ENCODE measurements at places on chromosomes 13 and 19. TPM values are rescaled to one million over a fixed set of nuclear protein-coding genes. Genes with fewer than 3 reads are reported as not detected.

- H3K27me3 ChIP-seq, result no peaks in the 10 kb centered on the region
- H3K4me3 ChIP-seq, result no peak overlapping the region
- H3K27ac ChIP-seq, result no peak overlapping the region
Observed at GRCh38 chr13:35830850-35831450, 300.2 kb downstream of the DCLK1 start.

DNA sequence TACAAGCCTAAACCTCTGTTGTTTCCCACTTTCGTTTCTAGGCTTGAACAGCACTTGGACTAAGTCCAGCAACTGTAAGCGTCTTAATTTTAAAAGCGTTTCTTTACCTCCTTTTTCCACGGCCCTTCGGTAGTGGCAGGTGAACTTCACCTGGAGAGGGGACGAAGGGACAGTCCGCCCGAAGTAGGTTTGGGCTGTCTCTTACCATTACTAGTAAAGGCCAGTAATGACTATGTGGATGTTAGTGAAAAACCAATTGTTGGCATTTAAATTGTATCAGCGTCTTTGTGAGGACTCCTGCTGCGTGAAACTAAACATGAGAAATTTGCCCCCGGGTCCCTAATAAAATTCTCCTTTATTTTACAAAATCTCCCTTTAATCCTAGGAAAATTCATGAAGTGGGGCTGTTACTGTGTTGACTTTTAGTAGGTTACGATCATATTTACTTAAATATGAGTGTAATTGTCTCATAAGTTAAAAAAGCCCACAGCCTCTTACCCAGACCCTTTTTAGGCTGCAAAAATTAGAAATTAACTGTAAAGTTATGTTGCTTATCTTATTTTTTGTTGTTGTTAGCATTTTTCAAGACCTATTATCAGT is 983 bp downstream of the ITM2B start:
- H3K4me1 ChIP-seq, result peaks cover 35% of the 10 kb centered on the region
- H3K27me3 ChIP-seq, result no peaks in the 10 kb centered on the region
- DNase-seq, result no peak

- no peak overlapping the region for H3K27ac ChIP-seq
- no peaks in the 10 kb centered on the region for H3K27me3 ChIP-seq
- no peak for DNase-seq
- H3K4me1 ChIP-seq, result peaks cover 4% of the 10 kb centered on the region
Observed at GRCh38 chr19:11356676-11357550, 1.7 kb downstream of the PLPPR2 start.

GRCh38 chr19:45939792-45940514 is 25.4 kb upstream of the NANOS2 start:
- no peaks in the 10 kb centered on the region for H3K27me3 ChIP-seq
- no peak for DNase-seq
- H3K27ac ChIP-seq, result no peak overlapping the region
- no peaks in the 10 kb centered on the region for H3K36me3 ChIP-seq
- no peaks in the 10 kb centered on the region for H3K4me1 ChIP-seq

DNA sequence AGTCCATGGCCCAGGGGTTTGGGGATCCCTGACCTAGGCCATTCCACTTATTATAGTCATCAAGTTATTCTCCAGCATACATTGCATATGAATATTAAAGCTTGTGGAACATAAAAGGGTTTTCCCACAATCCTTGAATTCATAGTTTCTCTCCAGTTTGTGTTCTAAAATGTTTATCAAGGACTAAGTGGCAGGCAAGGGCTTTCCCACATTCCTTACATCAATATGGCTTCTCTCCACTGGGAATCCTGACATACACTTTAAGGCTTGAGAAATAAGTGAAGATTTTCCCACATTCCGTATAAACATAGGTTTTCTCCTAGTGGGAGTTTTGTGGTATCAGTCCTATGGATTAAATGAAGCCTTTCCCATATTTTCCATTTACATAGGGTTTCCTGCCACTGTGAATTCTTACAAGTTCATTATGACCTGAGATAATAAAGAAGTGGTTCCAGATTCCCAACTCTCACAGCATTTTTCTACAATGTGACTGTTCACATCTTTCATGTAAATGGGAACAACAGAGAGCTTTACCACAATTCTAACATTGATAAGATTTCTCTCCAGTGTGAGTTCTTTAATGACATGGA is 14.5 kb downstream of the ZNF426 start:
- H3K27me3 ChIP-seq, result no peaks in the 10 kb centered on the region
- no peak overlapping the region for H3K27ac ChIP-seq
- H3K4me1 ChIP-seq, result no peaks in the 10 kb centered on the region
- peaks cover 10% of the 10 kb centered on the region for H3K36me3 ChIP-seq

GRCh38 chr19:50556282-50557008 is 11.8 kb downstream of the LRRC4B start:
- H3K36me3 ChIP-seq, result no peaks in the 10 kb centered on the region
- H3K27ac ChIP-seq, result no peak overlapping the region
- H3K27me3 ChIP-seq, result peaks cover 4% of the 10 kb centered on the region
- peak; percentile 84 for DNase-seq
- H3K4me3 ChIP-seq, result peak overlapping the region; percentile 56

- no peaks in the 10 kb centered on the region for H3K27me3 ChIP-seq
- H3K4me3 ChIP-seq, result no peak overlapping the region
- H3K36me3 ChIP-seq, result no peaks in the 10 kb centered on the region
- no peak for DNase-seq
- no peak overlapping the region for H3K27ac ChIP-seq
Observed at GRCh38 chr13:44322928-44323327, 50.7 kb upstream of the SERP2 start.

DNA sequence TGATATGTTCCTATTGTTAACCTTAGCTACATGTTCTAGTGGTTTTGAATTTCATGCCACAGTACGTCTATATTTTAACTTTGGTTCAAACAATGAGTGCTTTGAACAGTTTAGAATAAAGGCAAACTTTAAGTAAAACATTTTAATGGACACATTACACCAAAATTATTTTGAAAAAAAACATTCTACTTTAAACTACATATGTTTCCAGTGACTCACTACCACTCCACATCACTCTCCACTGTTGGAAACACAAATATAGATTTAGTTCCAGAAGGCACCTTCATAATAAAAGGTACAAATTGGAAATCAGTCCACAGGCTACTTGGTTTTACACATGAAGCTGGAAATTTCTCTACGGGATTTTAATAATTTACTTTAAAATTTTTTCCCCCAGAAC is 373.5 kb downstream of the MYO16 start:
- no peak overlapping the region for H3K27ac ChIP-seq
- DNase-seq, result no peak
- H3K36me3 ChIP-seq, result no peaks in the 10 kb centered on the region
- no peaks in the 10 kb centered on the region for H3K27me3 ChIP-seq
- H3K4me3 ChIP-seq, result no peak overlapping the region
- no peaks in the 10 kb centered on the region for H3K4me1 ChIP-seq

- H3K27ac ChIP-seq, result no peak overlapping the region
- H3K4me1 ChIP-seq, result no peaks in the 10 kb centered on the region
- no peaks in the 10 kb centered on the region for H3K27me3 ChIP-seq
- no peaks in the 10 kb centered on the region for H3K36me3 ChIP-seq
Observed at GRCh38 chr13:32790731-32791130, 204.5 kb downstream of the PDS5B start.

DNA sequence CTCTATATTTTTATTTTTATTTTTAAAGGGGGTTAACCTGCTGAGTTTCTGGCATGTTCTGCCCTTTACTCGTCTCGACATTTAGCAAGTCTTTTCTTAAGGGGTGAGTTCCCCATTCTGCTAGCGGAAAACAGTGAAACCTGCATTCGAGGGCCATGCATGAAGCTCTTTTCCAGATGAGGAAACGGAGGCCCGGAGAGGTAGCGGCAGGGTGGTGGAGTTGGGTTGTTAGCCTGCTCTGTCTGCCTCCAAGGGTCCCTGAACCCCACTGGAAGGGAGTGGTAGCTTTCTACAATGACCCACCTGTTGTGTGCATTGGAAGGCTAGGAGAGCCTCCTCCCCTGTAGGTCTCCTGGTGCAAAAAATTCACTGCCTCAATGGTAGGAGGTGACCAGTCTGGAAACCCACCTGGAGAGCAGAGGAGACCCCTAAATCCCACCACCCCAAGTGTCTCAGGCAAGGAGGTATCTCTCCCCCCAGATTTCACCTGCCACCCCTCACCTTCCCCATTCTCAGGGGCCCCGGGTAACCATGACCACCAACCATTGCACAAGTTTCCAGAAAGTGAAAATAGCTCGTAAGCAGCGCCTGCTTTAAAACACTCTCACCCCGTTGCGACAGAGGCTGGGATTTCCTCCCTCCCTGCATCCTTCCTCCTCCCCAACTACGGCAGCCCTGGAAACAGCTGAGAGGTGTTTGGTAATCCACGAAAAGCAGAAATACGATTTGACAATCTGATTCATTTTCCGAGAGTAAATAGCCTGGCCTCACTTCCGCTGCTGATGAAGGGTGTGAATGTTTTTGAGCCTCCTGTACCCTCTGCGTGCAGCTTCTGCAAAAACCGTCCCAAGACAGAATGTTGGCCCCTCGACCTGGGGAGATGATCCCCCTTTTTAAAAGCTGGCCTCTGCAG is 3.5 kb downstream of the KLF2 start:
- H3K4me3 ChIP-seq, result peak overlapping the region; percentile 86
- H3K27me3 ChIP-seq, result no peaks in the 10 kb centered on the region
- peak; percentile 84 for DNase-seq
- H3K36me3 ChIP-seq, result peaks cover 30% of the 10 kb centered on the region
- peaks cover 46% of the 10 kb centered on the region for H3K4me1 ChIP-seq

DNA sequence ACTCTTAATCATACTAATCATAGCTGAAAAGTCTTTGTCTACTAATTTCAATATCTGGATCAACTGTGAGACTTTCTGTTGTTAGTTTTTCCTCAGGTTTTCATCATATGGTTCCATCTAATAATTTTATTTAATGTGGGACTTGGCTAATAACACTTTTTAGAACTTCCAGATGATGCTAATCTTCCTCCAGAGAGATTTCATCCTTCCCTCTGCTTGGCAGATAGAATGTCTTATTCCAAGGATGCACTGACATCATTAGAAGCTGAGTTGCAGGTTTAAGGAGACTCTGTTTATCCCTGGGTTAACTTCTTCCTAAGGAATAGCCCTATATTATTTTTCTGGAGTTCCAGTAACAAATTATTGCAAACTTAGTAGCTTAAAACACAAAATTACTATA is 325.6 kb downstream of the COG6 start:
- DNase-seq, result no peak
- H3K4me1 ChIP-seq, result no peaks in the 10 kb centered on the region
- H3K36me3 ChIP-seq, result no peaks in the 10 kb centered on the region
- no peaks in the 10 kb centered on the region for H3K27me3 ChIP-seq
- no peak overlapping the region for H3K27ac ChIP-seq

DNA sequence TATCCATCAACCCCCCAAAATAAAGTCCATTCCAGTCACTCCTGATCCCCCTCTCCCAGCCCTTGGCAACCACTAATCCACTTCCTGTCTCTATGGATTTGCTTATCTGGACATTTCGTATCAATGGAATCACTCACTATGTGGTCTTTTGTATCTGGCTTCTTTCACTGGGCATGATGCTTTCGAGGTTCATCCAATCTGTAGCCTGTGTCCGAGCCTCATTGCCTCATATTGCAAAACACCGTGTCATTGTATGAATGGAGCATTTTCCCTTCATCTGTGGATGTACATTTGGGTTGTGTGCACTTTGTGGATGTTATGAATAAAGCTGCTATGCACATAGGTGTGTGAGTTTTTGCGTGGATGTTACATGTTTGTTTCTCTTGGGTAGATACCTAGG is 1.4 kb upstream of the FZR1 start:
- H3K27ac ChIP-seq, result no peak overlapping the region
- DNase-seq, result no peak
- no peaks in the 10 kb centered on the region for H3K36me3 ChIP-seq
- peaks cover 18% of the 10 kb centered on the region for H3K4me1 ChIP-seq
- no peaks in the 10 kb centered on the region for H3K27me3 ChIP-seq

- no peaks in the 10 kb centered on the region for H3K27me3 ChIP-seq
- H3K4me3 ChIP-seq, result no peak overlapping the region
- DNase-seq, result no peak
- no peaks in the 10 kb centered on the region for H3K36me3 ChIP-seq
- no peaks in the 10 kb centered on the region for H3K4me1 ChIP-seq
- no peak overlapping the region for H3K27ac ChIP-seq
Observed at GRCh38 chr13:85798556-85798955, 663 bp downstream of the SLITRK6 start.

GRCh38 chr13:41780715-41781706 is 179.9 kb downstream of the VWA8 start:
- no peaks in the 10 kb centered on the region for H3K4me1 ChIP-seq
- H3K27ac ChIP-seq, result no peak overlapping the region
- DNase-seq, result no peak
- no peaks in the 10 kb centered on the region for H3K27me3 ChIP-seq
- H3K36me3 ChIP-seq, result peaks cover 3% of the 10 kb centered on the region

- H3K27ac ChIP-seq, result no peak overlapping the region
- no peaks in the 10 kb centered on the region for H3K4me1 ChIP-seq
- no peaks in the 10 kb centered on the region for H3K27me3 ChIP-seq
- H3K4me3 ChIP-seq, result no peak overlapping the region
- DNase-seq, result no peak
Observed at GRCh38 chr13:30725326-30726085, 9.8 kb upstream of the ALOX5AP start.

- no peaks in the 10 kb centered on the region for H3K36me3 ChIP-seq
- H3K4me1 ChIP-seq, result no peaks in the 10 kb centered on the region
- no peak overlapping the region for H3K27ac ChIP-seq
- peaks cover 11% of the 10 kb centered on the region for H3K27me3 ChIP-seq
Observed at GRCh38 chr19:11693505-11694499, 44.9 kb downstream of the ZNF823 start.

- no peaks in the 10 kb centered on the region for H3K36me3 ChIP-seq
- DNase-seq, result no peak
- no peaks in the 10 kb centered on the region for H3K27me3 ChIP-seq
- no peak overlapping the region for H3K27ac ChIP-seq
Observed at GRCh38 chr13:54657588-54657987, 1629.0 kb downstream of the OLFM4 start.

Gene NCR1
- 2.6 TPM for total RNA-seq

Gene CYP4F2
- not detected for total RNA-seq

Gene IFNL1
- not detected for total RNA-seq

Gene PDE4C
- not detected for total RNA-seq

Gene DIRAS1
- 0.49 TPM for total RNA-seq

Gene MLNR
- not detected for total RNA-seq

Gene FUT2
- not detected for total RNA-seq

All from naive thymus-derived CD4-positive, alpha-beta T cell (primary cell).